T47D (cell line): ENCODE measurements at places on chromosomes 5 and 9.

DNA sequence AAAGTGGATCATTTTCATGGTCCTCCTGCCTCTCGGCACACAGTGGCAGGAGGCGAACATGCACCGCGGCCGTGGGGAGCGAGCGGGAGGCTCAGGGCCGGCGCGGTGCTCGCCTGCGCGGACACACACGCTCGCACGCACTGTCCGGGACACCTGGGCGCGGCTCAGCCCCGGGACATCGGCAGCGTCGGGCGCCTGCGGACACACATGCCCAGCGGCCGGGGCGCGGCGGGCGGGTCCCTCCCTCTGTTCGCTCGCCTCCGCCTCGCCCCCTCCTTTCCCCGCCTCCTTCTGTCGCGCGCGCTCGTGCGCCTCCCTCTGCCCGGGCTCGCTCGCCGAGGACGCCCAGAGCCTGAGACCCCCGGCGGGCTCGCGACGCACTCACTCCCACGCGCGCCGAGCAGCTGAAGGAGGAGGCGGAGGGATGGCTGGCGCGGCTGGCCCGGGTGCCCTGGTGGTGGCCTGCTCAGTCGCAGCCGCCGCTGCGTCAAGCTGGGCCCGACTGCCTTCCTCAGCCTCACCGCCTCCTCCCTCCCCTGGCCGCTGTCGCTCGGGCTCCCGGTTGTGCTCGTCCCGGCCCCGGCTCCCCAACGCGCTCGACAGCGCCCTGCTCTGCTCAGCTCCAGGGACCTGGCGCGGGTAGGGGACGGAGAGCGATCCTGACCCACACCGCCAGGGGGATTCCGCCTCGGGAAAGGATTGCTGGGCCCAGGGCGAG lies at the start of gene FRMD3:
TSS of gene FRMD3 (minus strand) at position 230 of the 718 bp plus-strand sequence. CDS start at position 60, 170 bp downstream.
- DNase-seq = peak; percentile 74

GRCh38 chr5:91106842-91107511 lies 276.1 kb downstream of the ARRDC3 start:
- no peak for DNase-seq

- DNase-seq = no peak
Measured at GRCh38 chr5:119342406-119342805, 13.4 kb upstream of the TNFAIP8 start.

DNA sequence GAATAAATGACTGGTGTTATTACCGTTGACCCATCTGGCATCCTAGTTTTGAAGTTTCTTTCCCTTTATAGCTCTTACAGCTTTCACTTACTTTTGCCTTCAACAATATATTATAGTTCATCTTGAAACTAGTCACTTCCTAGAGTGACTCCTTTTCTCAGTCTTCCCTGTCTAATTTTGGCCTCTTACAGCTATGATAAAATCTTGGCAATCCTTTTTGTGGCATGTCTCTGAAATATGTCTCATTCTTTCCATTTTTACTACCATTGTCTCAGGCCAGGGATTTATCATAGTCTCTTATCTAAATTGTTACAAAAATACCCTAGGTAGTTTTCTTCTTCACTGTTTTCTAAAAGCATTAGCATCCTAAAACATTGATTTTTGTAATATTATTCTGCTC lies 621.3 kb upstream of the ZNF608 start:
- DNase-seq = no peak

DNA sequence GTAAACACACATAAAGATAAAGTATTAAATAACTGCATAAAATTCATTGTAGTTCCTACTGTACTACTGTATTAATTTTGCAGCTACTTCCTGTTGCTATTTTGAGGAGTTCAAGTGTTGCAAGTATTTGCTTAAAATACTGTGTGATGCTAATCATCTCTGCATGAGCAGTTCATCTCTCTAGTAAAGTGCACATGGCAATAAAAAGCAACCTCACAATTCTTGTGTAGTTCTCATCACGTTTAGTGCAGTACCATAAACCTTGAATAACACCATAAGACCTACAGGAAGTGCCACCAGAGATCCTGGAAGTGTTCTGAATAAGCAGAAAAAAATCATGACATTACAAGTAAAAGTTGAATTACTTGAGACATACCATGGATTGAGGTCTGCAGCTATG lies 34.6 kb downstream of the CPLANE1 start:
- no peak for DNase-seq

GRCh38 chr9:78031444-78031892 lies at the start of gene GNAQ:
GNAQ (minus strand) TSS chr9:78031811; CDS start chr9:78031235, 576 bp downstream.
- no peak for DNase-seq

- no peak for DNase-seq
Measured at GRCh38 chr9:33241298-33241697, 1.3 kb downstream of the SPINK4 start.

DNA sequence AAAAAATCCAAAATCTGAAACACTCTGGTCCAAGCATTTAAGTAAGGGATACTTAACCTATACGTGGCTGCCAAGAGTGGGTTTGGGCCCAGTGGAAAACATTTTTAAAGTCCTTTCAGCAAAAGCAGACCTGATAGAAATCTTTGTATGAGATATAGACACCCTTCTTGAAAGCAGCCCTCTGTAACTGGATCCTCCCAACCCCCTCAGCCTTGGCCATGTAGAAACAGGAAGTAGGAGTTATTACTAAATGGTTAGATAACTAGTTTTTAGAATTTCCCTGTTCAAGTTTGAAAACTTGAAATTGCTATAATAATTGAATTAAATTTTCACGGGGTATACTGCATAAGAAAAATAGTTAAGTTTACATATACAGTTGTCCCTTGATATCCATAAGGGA lies 111.3 kb upstream of the PCA3 start:
- DNase-seq = no peak

DNA sequence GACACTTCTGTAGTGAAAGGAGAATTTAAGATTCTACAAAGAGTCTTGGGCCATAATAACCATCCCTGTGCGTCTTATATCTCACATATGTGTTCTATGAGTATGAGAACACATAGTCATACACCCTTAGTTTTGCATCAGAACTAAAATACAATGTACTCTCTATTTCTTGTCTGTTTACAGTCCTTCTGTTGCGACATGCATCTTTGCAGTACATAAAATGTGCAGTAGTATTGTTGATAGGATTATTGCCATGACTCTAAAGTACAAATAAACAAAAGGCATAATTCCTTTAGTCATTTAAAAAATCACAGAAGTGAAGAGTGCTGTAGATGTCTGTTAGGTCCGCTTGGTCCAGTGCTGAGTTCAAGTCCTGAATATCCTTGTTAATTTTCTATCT lies 201.9 kb downstream of the NR3C1 start:
- no peak for DNase-seq

- no peak for DNase-seq
Measured at GRCh38 chr5:135309391-135310327, 89.4 kb downstream of the MACROH2A1 start.
